ENCODE measurements at places on chromosomes 13 and 19. TPM values are rescaled to one million over a fixed set of nuclear protein-coding genes. Genes with fewer than 3 reads are reported as not detected.

GRCh38 chr19:24101459-24102115, 14.6 kb downstream of the ZNF254 start:
- DNase-seq = no peak

RNF17 gene
- 0.16 TPM for polyA plus RNA-seq

- DNase-seq = no peak
Observed at GRCh38 chr13:48615049-48615448, 38.7 kb upstream of the CYSLTR2 start.

GRCh38 chr19:45701676-45702075, 9.2 kb downstream of the QPCTL start:
- no peak for DNase-seq

Data from renal pelvis (tissue), 12 donors.